B cell (primary cell): ENCODE measurements at places on chromosomes 1 and 21. TPM values are rescaled to one million over a fixed set of nuclear protein-coding genes. Genes with fewer than 3 reads are reported as not detected.
A peak's percentile ranks its signal among the peaks of the same experiment; 100 is the strongest.

The IGFN1 gene
- not detected in 2 replicates for total RNA-seq

The DYNLT4 gene
- 0.39 TPM in 1 of 2 replicates, not detected in the other for total RNA-seq

The NTMT2 gene
- not detected in 2 replicates for total RNA-seq

The ANGPTL3 gene
- not detected in 2 replicates for total RNA-seq

The STUM gene
- total RNA-seq, result 0.69 and 1.1 TPM in 2 replicates

The NBPF4 gene
- total RNA-seq, result not detected in 2 replicates

The DYRK3 gene
- total RNA-seq, result 0.30 and 0.80 TPM in 2 replicates

The CYP4A11 gene
- not detected in 2 replicates for total RNA-seq

The ANKRD45 gene
- not detected in 2 replicates for total RNA-seq

The NPR1 gene
- 0.19 and 0.37 TPM in 2 replicates for total RNA-seq

The CENPL gene
- 9.7 and 14.4 TPM in 2 replicates for total RNA-seq

DNA sequence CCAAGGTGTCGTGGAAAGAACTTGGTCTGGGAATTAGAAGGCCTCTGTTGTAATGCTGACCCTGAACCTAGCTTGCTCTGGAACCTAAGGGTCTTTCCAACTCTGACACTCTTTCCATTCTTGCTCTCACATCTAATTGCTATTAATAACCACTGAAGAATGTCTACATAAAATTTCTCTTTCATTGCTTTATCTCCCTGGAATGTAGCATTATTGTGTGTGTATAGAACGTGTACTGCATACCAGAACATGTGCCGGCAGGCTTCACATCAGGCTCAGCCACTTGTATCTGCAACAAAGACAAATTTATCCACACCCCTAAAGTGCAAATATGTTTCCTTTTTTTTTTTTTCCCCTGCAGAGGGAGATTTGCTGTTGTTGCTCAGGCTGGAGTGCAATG lies 13.9 kb upstream of the LAX1 start:
- no peak for DNase-seq

DNA sequence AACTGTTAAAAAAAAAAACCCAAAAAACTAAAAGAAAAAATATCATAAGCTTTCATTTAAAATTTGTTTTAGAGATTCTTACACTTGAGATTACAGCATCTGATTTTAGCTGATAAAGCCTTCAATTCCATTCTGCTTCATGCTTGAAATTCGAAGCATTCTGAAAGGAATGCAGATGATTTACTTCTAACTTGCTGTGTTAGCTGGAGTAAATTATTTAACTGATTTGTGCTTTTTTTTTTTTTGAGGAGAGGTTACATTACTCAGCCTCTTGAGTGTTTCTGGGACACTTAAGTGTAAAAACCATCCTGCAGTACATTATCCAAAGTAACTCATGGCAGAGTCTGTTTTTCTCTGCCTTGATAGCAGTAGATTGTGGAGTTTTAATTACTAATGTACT lies 4.5 kb upstream of the TRIM67 start:
- no peak for DNase-seq

DNA sequence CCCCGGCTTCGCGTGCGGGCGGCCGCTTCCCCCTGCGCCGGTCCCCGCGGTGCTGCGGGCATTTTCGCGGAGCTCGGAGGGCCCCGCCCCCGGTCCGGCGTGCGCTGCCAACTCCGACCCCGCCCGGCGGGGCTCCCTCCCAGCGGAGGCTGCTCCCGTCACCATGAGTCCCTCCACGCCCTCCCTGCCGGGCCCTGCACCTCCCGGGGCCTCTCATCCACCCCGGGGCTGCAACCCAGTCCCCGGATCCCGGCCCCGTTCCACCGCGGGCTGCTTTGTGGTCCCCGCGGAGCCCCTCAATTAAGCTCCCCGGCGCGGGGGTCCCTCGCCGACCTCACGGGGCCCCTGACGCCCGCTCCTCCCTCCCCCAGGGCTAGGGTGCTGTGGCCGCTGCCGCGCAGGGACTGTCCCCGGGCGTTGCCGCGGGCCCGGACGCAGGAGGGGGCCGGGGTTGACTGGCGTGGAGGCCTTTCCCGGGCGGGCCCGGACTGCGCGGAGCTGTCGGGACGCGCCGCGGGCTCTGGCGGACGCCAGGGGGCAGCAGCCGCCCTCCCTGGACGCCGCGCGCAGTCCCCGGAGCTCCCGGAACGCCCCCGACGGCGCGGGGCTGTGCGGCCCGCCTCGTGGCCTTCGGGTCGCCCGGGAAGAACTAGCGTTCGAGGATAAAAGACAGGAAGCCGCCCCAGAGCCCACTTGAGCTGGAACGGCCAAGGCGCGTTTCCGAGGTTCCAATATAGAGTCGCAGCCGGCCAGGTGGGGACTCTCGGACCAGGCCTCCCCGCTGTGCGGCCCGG lies 159.2 kb downstream of the RUNX1 start:
- peak; percentile 85 for DNase-seq

- peak; percentile 73 for DNase-seq
Measured at GRCh38 chr1:156104065-156104810, 10.3 kb upstream of the LMNA start.

DNA sequence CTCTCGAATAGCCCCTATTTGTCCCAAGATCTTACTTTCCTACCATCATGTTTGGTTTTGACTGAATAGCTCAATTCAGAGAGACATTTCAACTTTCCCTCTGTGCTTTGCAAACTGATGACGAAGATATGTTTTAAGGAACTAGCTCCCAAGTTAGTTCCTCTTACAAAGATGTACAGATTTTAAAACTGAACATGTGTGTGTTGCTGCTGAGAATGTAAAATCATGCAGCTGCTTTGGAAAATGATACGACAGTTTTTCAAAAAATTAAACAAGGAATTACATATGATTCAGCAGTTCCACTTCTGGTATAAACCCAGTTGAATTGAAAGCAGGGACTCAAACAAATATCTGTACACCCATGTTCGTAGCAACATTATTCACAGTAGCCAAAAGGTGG lies 33.6 kb downstream of the KIF26B start:
- no peak for DNase-seq

- DNase-seq, result no peak
Measured at GRCh38 chr1:21077085-21077484, 99.6 kb downstream of the EIF4G3 start.

DNA sequence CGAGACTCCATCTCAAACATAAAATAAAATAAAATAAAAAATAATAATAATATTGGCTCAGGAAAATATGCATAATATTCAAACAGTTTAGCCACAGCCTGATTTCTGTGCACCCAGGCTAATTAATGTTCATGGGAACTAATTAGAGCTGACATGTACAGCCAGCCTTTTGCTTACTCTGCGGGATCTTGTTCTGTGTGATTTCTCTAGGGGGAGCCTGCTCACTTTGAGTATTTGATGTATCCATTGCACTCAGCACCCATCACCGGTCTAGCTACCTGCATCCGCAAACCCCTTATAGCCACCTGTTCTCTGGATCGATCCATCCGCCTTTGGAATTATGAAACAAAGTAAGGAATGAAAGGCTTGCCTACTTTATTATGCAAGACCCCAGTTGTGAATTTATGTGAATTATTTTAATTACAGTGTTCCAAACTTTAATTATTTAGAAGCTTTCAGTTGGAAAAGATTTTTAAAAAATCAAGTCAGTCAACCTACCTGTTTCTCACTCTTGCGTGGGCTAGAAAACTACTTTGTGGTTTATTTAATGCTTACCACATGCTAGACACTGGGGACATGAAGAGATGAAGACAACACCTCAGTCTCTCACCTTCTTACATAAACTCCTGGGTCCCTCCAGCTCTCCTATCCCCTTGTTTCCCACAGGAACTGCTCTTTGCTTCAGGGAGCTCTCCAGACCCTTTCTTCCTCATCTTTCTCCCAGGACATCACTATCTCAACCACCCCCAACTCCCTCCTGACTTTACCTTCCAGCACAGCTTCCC lies 25.4 kb downstream of the CFAP57 start:
- no peak for DNase-seq

- no peak for DNase-seq
Measured at GRCh38 chr1:225762002-225762441, 15.6 kb upstream of the SRP9 start.

GRCh38 chr1:54276617-54277450 lies 76.9 kb downstream of the MRPL37 start:
- no peak for DNase-seq

DNA sequence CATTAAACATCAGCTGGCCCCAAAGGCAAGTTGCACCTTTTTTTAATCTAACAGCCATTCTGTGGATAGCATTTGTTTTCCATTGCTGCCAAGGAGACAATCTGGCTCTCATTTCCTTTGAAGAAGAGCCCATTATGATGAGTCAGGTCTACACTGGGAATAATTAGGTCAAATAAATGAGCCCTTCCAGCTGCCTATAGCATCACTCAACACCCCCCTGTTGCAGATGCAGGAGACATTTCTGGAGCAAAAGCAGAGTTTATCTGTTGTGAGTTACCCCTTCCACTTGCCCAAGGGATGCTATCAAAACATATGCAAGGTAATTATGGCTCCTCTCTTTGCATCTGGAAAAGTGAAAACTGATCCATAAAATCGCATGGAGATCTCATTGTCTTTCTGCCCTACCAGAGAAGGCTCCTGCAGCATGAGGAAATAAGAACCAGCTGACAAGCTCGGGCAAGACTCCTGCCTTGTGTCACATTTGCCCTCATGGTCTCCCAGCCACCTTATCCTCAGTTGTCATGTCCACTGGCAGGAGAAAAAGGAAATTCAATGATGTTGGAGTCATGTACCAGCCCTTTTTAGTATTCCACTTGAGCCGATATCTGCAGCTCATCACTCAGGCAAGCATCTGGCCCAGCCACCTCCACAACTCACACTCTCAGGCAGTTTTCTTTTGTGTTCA lies 135.9 kb downstream of the SLC30A10 start:
- no peak for DNase-seq

DNA sequence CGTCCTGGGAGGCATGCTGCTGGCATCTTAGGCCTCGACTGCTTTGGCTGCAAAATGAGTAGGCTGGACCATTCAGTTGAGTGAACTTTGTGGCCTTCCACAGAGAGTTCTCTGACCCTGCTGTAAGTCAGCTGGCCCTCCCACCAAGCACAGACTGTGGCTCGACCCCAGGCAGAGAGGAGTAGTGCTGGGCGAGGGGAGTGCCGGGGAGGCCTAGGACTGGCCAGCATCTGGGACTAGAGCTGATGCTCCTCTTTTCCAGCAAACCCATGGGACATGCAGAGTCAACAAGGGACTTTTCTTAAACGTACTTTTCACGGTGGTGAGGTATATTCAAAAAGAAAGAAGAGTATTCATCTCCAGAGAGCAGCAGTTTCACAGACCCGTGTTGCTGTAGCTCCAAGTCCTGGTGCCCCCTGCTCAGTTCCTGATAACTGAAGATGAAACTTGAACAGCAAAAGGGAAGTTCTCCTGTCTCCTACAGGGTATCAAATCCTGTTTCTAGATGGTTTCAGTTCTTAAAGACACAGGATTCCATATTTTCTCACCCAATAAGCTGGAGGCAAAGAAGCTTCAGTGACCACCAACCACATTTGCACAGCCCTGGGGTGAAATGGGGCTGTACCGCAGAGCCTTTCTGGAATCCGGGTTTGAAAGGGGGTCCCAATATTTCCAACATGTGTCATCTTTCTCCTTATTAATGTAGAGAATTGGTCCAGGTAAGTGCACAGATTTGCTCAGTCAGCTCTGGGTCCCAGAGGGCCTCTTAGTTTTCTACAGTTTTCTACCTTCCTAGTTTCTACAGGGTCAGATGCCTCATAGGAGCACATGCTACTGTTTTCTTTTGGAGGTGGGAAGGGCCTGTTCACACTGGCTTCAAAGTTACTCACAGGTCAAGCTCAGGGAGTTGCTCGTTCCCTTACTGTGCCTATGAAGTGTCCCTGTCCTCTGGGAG lies 20.9 kb downstream of the BATF3 start:
- no peak for DNase-seq

- DNase-seq, result no peak
Measured at GRCh38 chr1:170768929-170769328, 105.0 kb downstream of the PRRX1 start.

DNA sequence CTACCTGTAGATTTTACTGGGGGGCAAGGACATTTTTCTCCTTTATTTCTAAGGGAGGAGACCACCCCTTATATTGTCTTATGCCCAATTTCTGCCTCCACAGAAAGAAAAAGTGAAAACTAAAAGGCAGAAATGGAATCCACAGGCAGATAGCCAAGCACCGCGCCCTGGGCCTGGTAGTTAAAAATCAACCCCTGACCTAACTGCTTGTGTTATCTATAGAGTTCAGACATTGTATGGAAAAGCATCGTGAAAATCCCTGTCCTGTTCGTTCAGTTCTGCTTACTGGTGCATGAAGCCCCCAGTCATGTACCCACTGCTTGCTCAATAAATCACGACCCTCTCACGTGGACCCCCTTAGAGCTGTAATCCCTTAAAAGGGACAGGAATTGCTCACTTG lies 33.7 kb upstream of the IL6R start:
- no peak for DNase-seq

DNA sequence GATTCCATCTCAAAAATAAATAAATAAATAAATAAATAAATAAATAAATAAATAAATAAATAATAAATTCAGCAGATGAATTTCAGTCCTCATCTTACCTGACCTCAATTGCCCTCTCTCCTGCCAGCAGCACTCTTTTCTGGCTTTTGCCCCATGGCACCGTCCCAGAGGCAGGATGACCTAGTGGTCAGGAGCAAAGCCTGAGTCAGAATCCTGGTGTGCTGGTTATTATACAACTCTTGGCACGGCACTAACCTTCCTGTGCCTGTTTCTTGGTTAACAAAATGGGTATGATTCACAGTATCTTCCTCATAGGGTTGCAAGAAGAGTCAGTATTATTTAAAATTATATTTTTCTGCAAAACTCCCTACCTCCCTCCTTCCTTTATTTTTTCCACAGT lies 43.0 kb downstream of the NKAIN1 start:
- DNase-seq, result no peak

- DNase-seq, result no peak
Measured at GRCh38 chr1:207079706-207080241, 8.9 kb upstream of the C4BPB start.

GRCh38 chr1:6317098-6317760 lies 56.3 kb upstream of the GPR153 start:
- DNase-seq, result no peak

DNA sequence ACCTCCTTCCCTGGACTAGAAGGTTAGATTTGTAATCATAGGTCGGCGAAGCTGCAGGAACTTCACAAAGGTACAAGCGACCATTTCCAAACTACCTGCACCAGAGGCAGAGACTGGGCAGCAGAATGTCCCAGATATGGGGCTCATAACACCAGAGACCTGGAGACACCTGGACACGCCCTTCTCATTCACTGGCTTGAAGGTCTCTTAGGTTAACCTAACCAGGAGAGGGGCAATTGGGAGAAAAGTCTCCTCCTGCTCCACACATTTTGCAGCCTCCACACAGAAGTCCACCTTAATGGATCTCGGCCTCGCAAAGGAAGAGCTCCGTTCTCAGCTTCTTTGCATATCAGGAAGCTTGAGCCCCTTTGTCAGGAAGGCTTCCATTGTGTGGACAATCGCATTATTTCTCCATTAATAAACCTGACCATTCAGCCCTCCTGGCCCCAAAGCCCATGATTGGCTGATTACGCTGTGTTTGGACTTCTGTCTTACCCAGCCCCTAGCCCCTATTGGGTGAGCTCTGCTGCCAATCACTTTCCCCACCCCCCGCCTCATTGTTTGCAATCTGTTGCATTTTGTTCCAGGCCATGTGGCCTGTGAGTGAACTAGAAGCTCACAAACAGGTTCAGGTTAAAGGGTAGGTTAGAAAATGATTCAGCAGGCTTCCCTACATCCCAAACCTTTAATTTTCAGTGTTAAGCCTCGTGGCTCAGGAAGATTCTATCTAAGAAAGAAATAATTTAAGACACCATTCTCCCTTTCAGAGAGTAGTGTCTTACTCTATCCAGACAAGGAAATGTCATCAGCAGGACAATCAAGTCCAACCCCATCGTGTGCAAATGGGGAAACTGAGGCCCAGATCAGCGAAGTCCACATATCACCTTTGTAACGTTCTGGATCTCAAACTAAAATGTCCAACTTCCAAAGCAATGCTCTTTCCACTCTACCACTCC lies 2.8 kb downstream of the MYCL start:
- DNase-seq, result no peak

- peak; percentile 14 for DNase-seq
Measured at GRCh38 chr21:32411350-32412161, 950 bp upstream of the EVA1C start.
